Vagina (tissue), 2 donors: ENCODE measurements at places on chromosomes 7 and 10. TPM values are rescaled to one million over a fixed set of nuclear protein-coding genes. Genes with fewer than 3 reads are reported as not detected.

CPVL gene
- 9.6 TPM for total RNA-seq

CAV1 gene
- total RNA-seq, result 162 TPM

CADPS2 gene
- 25.5 TPM for total RNA-seq

CYP3A5 gene
- total RNA-seq, result 80.3 TPM

IGF2BP3 gene
- total RNA-seq, result 11.8 TPM

SYNPO2L gene
- 0.49 TPM for total RNA-seq

- DNase-seq, result no peak
These were observed 43.1 kb upstream of the KCNIP2 start for GRCh38 chr10:101886521-101887312.

- DNase-seq, result no peak
These were observed 52.3 kb downstream of the FOXP2 start for GRCh38 chr7:114466917-114467316.

- no peak for DNase-seq
These were observed 23.5 kb downstream of the ZNF25 start for GRCh38 chr10:37952926-37953325.

GRCh38 chr10:47254611-47255010 lies 45.4 kb upstream of the GDF10 start:
- DNase-seq, result no peak
